ENCODE measurements at places on chromosomes 12 and 14.

DNA sequence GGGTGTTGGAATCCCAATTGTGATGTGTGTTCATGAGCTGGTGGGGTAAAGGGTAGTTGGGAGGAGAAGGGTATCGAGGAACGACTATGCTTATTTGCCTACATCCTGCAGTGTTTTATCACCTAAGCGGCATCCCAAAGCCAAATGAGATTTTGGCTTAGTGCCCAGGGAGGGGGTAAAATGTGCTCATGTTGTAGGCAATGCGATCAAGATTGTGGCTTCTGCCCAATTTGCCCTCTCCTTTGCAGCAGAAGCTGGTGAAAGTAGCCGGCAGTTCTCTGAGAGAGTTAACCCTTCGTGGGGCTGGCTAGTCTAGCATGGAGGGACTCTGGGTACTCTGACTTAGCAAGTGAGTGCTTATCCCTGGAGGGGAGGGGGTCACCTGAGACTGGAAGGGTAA lies 753 bp downstream of the RPH3A start:
- no peak for DNase-seq

- no peak for DNase-seq
Observed at GRCh38 chr12:17577405-17577804, 512.6 kb downstream of the RERGL start.

DNA sequence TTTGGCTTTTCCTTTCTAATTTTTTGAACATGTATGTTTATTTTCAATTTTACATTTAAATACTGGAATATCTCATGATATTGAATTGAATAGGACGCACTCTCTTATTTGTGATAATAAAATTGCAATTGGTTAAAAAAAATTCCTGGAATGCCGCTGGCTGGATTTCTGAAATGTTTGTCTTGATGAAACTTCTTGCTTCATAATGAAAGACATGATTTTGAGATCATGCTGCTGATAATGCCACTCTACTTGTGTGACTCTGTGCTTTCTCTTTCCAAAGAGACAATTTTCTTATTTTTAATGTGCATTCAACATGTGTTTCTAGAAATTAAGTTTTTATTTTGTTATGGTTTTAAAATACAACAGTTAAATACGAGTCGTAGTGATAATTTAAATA lies 465.7 kb upstream of the FAR2 start:
- no peak for DNase-seq

- peak; percentile 58 for DNase-seq
Observed at GRCh38 chr12:116455540-116456329, 103.4 kb upstream of the MAP1LC3B2 start.

DNA sequence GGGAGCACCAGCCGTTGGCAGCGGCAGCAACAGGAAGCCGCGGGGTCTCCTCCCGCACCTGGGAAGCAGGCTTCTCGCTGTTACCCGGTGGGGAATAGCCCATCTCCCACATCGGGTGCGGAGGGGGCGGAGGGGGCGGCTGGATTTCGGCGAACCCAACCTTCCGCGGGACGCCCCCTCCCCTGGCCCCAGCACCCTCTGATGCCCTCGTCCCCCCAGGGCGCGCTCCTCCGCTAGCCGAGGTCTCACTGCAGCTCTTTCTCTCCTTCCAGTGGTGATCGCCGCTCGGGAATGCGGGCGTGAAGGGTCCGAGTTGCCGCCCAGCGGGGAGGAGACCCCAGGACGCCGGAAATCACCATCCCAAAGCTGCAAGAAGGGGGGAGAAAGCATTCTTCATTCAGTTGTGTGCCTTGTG lies 303 bp downstream of the SAMD4A start:
- no peak for DNase-seq

DNA sequence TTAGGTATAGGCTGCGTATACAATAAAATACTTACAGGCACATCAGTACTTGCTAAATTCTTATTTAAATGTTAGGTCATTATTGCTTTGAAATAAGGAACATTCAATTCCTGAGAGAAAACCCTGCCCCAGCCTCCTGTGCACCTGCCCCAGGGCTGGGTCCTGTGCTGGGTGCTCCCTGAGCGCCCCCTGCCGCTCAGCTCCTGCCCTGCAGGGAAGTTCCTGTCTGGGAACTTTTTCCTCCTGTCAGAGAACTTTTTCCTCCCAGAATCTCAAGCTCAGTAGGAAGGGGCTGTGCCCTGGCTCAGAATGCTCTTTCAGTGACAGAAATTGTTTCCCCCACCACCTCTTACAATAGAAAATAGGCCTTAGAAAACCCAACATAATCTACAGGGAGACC lies 751.1 kb downstream of the TMEM121 start:
- DNase-seq: no peak

DNA sequence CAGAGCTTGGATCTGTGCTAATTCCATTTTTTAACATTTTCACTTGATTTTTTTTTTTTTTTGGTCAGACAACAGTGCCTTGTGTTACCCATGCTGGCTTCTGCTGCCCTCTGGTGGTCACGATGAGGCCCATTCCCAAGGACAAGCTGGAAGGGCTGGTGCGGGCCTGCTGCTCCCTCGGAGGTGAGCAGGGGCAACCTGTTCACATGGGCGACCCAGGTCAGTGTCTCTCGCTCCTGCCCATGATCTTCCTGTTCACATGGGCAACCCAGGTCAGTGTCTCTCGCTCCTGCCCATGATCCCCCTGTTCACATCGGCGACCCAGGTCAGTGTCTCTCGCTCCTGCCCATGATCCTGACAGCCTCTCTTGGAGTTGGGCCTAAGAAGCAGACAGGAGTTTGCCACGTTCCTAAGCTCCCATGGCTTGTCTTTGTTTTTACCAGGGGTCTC lies 59.4 kb downstream of the DGLUCY start:
- DNase-seq: peak; percentile 33

GRCh38 chr12:53518381-53518780 lies 11.1 kb upstream of the NPFF start:
- DNase-seq: peak; percentile 34

- DNase-seq: peak; percentile 76
Observed at GRCh38 chr12:76144245-76144549, 59.7 kb upstream of the NAP1L1 start.

DNA sequence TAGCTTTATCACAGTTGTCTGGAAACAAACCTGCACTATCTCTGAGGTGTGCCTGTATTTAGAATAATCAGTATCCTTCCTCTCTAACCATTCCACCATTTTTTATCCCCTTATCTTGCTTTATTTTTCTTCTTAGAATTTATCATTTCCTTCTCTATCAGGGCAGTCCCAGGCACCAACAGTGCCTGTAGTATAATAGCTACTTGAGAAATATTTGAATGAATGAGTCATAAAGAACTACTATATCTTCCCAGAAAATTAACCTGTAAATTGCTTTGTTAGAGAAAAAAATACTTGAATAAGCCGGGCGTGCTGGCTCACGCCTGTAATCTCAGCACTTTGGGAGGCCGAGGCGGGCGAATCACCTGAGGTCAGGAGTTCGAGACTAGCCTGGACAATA lies 21.2 kb upstream of the FOXJ2 start:
- DNase-seq: peak; percentile 88

GRCh38 chr12:24109381-24110039 lies 160.0 kb upstream of the SOX5 start:
- no peak for DNase-seq

GRCh38 chr12:58225203-58225877 lies 284.0 kb downstream of the ATP23 start:
- no peak for DNase-seq

- DNase-seq: no peak
Observed at GRCh38 chr12:75820848-75821578, 210.6 kb downstream of the PHLDA1 start.

DNA sequence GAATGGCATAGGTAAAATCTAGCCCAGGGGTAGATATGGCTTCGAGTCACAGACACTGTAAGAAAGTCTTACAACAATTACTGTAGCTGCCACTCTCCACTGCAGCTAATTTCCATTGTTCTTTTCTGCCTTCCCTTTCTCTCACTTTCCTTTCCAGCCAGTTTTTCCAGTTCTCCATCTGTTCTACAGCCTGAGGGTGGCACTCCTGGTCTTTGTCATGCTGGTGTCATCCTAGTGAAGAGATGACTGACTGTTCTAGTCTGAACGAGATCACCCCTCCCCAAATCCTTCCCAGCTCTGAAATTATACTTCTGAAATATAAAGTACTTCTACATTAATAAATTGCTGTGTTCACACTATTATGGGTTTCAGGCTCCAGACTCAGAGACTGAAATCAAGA lies 74.2 kb upstream of the CSRP2 start:
- no peak for DNase-seq

DNA sequence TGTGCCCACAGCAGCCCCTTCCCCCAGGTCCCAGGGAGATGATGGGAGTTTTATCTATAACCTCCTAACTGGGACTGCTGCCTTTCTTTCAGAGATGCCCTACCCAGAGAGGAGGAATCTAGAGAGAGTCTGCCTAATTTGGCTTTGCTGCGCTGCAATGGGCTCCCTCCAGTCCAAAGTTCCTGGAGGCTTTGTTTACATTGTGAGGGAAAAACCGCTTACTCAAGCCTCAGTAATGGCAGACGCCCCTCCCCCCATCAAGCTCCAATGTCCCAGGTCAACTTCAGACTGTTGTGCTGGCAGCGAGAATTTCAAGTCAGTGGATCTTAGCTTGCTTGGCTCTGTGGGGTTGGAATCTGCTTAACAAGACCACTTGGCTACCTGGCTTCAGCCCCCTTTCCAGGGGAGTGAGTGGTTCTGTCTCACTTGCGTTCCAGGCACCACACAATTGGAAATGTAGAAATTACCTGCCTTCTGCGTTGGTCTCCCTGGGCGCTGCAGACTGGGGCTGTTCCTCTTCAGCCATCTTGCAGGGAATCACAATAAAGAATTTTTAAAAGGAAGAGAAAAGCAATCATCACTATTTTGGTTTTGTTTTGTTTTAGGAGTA lies 262.5 kb downstream of the FOXG1 start:
- no peak for DNase-seq

- no peak for DNase-seq
Observed at GRCh38 chr14:53767566-53767965, 189.1 kb downstream of the BMP4 start.

- DNase-seq: peak; percentile 11
Observed at GRCh38 chr14:76880449-76880848, 54.2 kb downstream of the LRRC74A start.

- no peak for DNase-seq
Observed at GRCh38 chr12:89227774-89228173, 124.5 kb downstream of the DUSP6 start.

GRCh38 chr12:76895796-76896195 lies 17.0 kb upstream of the CSRP2 start:
- DNase-seq: no peak

GRCh38 chr14:74510223-74510931 lies 16.8 kb downstream of the ISCA2 start:
- DNase-seq: no peak

GRCh38 chr14:68772761-68773381 lies 20.0 kb downstream of the ZFP36L1 start:
- no peak for DNase-seq
